Activated CD4-positive, alpha-beta T cell treated with anti-CD3 and anti-CD28 coated beads, Interleukin-2, Interleukin-6, amounts not matched to agents 100 ng/mL and 50 ng/mL, durations not matched to agents 16 hours and 8 hours (primary cell): ENCODE measurements at places on chromosomes 6 and 20.
A peak's percentile ranks its signal among the peaks of the same experiment; 100 is the strongest.

- DNase-seq, result no peak
Observed at GRCh38 chr20:24473435-24474223, 4.2 kb downstream of the SYNDIG1 start.

GRCh38 chr6:42805297-42805861 is 23.5 kb downstream of the BICRAL start:
- no peak for DNase-seq

DNA sequence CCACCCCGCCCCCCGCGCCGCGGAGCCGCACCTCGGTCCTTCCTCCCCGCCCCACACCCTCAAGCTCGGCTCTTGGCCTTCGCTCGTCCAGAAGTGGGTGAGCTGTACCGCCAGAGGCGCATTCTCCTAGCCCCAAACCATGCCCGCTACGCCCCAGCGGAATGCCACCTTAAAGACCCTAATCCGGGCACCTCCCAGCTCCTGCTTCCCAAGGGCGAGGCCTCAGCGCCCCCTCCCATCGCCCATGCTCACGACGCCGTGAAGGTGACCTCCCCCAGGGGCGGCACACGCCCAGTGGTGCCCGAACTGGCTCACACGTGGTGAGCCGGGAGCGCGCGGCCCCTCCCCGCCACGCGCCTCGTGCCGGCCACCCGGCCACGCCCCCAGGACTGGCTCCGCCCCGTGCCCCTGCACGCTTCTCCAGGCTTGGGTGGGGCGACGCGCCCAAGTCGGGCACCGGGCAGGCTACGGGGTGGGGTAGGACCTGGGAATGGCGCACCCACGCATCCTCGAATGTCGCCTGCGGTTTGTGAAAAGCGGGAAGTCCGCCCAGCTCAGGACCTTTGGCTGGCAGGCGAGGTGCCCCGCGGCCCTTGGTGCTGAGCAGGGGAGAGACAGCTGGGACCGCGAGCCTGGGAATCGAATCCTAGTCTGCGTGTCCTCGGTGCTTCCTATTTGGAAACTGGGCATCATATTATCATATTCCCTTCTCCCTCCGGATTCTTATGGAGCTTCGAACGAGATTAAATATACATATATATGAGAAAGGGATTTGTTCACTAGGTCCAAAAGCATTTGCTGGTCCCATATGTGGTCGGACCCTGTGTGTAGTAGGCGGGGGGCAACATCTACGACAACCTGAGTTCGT is 941 bp upstream of the SOX12 start:
- peak; percentile 94 for DNase-seq

GRCh38 chr6:20605061-20605460 is 70.8 kb downstream of the CDKAL1 start:
- no peak for DNase-seq

DNA sequence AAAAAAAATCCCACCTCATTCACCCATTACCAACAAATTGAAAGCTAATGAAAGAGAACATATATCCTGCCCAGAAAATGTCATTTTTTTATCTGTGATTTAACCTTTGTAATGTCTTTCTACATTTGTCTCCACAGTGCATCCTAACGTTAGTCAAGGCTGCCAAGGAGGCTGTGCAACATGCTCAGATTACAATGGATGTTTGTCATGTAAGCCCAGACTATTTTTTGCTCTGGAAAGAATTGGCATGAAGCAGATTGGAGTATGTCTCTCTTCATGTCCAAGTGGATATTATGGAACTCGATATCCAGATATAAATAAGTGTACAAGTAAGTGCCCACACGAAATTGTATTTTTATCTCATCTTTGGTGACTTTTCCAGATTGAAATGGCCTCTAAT is 30.0 kb downstream of the RSPO3 start:
- no peak for DNase-seq

GRCh38 chr6:142420802-142421201 is 119.0 kb downstream of the ADGRG6 start:
- DNase-seq, result no peak

GRCh38 chr20:34732523-34732922 is 28.4 kb downstream of the TP53INP2 start:
- DNase-seq, result no peak

DNA sequence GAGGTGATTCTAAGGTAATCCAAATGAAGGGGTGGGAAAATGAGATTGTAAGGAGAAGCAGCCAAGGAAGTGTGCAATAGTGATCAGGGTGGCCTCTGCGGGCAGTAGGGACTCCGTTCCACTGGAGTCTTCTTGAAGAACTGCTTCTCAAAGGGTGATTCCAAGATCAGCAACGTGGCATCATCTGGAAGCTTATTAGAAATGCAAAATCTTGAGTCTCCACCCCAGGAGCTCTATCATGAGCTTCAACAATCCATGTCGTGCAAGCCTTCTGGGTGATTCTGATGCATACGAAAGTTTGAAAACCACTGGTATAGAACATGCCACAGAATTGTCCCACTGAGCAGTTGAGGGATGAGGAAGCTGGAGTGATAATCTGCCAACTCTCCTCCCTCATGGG is 31.4 kb downstream of the SCP2D1 start:
- DNase-seq, result no peak

GRCh38 chr20:17856024-17856564 is 112.5 kb downstream of the SNX5 start:
- DNase-seq, result no peak

GRCh38 chr6:134061440-134061839 is 9.0 kb upstream of the SLC2A12 start:
- no peak for DNase-seq

- no peak for DNase-seq
Observed at GRCh38 chr20:61520893-61521460, 268.9 kb downstream of the CDH4 start.

GRCh38 chr6:99507648-99508047 is 7.6 kb downstream of the USP45 start:
- no peak for DNase-seq

GRCh38 chr6:20630136-20630535 is 95.9 kb downstream of the CDKAL1 start:
- DNase-seq, result no peak

DNA sequence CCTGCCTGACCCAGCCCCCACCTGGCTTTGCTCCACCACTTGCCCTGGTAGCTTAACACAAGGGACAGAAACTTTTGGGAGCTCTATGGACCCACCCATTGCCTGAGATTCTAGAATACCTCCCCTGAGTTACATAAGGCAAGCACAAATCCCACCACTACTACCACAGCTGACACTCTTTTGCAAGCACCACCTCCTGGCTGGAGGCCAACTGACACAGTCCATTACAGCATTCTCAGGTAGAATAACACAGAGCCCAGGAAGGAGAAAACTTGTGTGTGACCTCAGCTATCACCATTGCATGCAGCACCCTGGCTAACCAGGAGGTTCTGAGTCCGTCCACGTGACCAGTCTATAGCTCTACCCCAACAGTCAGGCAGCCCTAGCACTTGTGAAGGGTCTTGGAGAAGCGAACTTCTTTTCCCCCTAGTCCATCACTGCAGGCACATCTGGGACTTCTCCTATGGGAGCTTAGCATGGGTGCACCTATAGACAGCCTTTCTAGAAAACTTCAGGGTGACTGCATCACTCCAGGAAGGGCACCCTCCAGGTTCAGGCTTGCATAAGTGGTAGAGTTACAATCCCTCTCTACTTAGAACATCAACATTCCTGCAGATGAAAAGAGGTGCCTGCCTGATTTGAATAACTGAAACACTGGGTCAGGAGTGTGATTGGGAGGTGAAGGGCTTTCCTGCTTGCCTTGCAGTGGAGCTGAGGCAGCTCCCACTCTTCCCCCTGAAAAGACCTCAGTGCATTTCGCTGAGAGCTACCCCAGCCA is 30.1 kb downstream of the CITED2 start:
- no peak for DNase-seq

- DNase-seq, result no peak
Observed at GRCh38 chr6:66948106-66948505, 1241.1 kb upstream of the EYS start.

DNA sequence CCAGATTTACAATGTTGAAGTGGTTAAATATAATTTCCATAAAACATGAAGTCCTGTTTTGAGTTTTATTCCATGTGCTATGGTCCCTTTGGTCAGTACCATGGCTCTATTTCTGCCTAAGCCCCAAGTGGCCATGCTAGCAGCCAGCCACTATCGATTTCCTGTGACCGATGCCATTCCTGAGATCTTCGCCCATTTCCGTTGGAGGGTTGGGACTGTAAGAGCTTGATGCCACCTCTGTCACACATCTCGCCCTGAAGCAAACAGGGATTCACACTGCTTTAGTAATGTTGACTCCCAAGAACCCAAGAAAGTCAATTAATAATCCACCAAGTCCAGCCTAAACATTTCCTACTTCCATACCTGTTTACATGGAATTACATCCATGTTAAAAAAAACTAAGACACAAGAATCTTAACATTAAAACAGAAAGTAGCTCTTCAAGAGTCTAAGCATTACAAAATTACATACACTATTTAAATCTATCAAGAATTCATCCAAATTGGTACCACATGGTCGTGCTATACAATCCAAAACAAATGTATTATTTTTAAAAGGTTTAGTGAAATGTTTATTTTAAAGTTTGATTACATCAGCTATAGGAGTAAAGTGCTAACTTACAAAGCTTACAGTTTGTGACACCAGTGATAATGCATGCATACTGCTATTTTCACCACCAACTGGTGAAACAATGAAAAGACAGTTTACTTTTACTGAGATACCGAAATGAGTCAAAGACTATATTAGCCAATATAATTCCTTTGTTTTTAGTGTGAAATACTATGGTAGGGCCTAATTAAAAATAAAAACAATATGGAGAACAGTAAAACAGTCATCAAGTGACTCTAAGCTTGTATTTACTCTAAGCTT is 2.5 kb downstream of the RBM39 start:
- peak; percentile 55 for DNase-seq

- DNase-seq, result no peak
Observed at GRCh38 chr6:150156460-150156859, 13.6 kb downstream of the PPP1R14C start.

DNA sequence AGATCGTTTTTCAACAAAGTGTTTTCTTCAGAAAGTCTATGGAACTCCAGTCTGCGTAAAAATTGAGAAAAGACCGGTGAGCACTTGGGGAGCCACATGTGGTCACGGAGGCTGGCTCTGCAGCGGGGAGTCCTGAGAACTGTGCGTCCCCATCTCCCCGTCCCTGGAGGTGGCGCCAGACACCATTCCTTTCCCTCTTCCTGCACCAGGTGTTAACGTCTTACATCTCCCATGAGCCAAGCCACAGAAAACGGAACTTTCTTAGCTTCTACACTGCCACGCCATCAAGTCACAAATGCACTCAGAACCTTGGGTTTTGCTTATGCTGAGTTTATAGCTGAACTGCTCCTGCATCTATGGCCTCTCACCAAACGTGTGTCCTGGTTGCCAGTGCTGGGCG is 62.6 kb downstream of the GINS1 start:
- DNase-seq, result peak; percentile 46

DNA sequence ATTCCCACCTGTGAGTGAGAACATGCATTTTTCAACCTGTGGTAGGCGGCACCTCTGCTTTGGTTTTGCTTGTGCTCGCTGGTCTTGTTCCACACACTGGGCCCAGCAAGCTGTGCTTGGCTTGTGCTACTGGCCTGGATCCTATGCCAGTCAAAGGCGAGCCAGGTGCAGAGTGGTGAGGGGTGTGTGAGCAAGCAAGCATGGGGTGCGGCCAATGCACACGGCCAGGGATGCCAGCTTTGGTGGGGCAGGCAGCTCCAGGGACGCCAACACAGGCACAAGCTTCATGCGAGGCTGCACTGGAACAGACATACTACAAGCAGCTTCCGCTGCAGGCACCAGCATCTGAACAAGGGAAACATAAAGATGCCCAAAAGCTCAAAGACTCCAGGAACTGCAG is 654.9 kb upstream of the EYS start:
- DNase-seq, result no peak

DNA sequence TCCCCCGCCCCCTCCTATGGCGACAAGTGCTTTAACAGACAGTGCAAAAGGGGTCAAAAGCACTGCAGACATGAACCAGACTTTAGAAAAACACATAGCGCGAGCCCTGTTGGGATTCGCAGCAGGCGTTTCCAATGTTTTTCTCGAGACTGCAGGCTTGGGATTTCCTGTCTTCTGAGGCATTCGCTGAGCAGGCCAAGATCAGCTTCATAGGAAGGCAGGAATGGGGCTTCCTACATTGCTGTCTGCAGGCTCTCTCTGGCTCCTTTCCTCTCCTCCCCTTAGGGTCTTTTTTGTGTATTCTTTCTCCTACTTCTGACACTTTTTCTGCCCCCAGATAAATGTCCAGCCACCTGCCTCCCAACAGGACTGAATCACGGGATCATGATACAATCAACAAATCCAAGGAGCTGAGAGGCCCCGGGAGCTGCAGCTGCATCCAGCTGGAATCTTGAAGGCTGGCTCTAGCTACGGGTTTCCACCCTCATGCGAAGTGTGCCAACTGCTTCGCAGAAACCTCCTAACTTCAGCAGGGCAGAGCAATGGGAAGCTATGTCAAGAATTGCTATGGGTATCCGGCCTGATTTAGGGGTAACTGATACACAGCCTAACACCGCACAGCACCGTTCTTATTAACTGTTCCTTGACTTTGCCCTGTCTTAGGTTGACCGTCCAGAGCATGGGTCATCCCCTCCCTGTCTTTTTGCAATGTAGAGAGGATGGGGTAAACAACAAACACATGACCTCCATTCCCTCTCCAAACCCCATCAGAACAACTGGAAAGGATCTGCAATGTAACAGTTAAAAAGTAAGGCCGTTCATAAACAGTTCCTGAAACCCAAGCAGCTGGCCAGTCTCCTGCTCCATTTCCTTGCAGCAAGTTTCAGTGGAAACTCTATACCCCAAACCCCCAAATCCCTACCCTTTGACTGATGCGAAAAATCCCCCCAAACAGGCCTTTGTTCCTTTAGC is 31.5 kb downstream of the SNX5 start:
- DNase-seq, result no peak

DNA sequence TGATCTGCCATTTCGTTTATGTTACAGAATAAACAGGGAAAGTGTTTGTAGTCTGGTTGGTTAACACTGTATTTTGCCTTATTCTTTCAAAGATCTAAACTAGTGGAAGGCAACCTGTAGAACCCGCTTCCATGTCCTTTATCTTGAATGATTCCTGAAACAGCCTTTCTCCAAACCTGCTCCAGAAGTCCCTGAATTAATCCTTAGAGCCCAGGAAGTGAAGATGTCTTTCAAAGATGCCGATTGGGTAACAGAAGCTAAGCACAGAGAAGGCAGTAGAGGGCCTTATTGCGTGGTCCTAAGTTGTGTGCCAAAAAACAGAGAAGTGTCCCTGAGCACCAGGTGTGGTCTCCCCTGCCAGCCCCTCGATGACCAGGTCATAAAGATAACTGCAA is 19.2 kb upstream of the ZSCAN16 start:
- DNase-seq, result no peak

GRCh38 chr6:169692516-169692915 is 9.3 kb downstream of the WDR27 start:
- no peak for DNase-seq

- no peak for DNase-seq
Observed at GRCh38 chr20:5767493-5768098, 17.4 kb downstream of the SHLD1 start.

DNA sequence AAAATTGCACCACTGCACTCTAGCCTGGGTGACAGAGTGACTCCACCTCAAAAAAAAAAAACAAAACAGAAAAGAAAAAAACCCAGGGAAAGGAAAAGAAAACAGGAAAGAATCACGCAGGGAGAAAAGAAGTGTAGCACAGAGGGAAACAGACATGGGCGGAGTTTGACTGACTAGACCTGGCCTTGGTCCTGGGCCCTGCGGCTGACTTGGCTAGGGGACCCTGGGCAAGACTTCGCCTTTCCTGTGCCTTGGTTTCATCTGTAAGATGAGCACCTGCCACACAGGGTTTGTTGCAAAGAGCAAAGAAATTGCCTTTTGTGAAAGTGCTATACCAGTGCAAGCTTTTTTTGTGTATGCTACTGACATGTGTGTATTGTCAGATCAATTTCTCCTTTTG is 71.3 kb upstream of the KCNG1 start:
- DNase-seq, result no peak
